Naive thymus-derived CD8-positive, alpha-beta T cell (primary cell): ENCODE measurements at places on chromosomes 7 and 10.

GRCh38 chr10:33189808-33190207 is 144.7 kb downstream of the NRP1 start:
- no peak for DNase-seq

DNA sequence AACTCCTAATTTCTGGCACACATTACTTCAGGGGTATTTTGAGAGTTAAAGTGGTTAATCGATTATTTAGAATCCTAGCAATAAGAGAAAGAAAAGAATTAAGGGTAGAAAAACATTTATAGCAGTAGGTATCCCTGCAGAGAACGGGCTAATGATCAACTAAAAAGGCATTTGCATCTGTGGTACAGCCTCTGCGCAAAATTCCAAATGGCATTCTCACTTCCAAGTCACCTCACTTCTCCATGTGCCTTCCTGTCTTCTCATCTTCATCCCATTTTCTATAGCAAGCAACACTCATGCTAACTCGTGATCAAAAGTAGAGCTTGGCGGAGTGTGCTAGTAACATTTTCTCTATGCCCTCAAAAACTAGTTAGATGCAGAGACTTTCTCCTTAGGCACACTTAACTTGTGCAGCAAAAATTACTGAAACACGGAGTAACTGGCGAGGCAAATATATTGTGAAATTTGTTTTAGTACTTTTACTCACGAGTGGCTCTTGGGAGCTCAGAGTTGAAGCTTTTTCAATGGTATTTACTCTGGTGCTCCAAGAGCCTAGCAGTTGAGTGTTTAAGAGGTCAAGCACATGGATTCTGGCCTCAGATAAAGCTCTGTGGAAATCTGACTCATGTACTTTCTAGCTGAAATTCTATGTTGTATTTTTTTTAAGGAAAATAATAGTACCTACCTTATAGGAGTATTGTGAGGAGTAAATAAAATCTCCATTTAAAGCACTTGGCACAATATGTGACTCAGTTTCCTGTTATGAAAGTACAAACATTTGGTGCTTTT is 65.1 kb downstream of the MET start:
- no peak for DNase-seq

DNA sequence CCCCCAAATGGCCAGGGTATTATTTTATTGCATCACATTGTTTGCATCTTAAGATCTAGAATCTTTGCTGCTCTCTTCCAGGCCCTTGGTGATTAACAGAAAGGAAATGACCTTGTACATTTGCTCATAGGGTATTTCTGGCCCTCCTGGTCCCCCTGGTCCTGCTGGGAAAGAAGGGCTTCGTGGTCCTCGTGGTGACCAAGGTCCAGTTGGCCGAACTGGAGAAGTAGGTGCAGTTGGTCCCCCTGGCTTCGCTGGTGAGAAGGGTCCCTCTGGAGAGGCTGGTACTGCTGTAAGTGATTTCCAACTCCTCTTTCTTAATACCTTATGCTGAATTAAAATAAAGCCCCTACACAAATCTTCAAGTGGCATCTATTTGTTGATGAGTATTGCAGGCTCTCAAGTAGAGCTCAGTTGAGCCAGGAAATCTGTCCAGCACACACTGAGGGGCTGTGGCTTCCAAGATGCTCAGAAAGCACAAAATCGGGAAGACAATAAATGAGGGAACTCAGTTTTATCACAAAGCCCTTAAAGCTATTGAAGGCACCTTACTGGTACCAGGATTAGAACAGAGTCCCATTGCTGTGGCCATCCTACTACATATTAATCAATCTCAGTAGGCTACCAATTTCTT is 28.2 kb downstream of the COL1A2 start:
- DNase-seq = no peak

- DNase-seq = no peak
Measured at GRCh38 chr7:123231021-123232000, 31.5 kb upstream of the SLC13A1 start.

- no peak for DNase-seq
Measured at GRCh38 chr7:129009437-129009836, 45.5 kb downstream of the TNPO3 start.

DNA sequence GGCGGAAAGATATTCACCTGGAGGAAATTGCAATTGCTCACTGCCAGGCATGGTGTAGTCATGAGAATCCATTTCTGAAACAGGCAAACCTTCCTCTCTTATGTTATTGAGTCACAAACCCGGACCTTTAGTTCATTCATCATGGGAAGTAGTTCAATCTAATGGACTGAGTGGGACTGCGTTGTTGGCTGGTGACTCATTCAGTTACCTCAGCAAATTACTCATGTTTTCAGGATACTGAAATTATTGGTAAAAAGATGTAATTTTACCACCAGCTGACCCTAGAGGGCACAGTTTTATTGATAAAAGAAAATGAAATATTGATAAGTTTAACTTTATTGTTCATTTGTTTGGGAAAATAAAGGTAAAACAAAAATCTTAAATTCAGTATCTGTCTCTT is 1194.4 kb upstream of the SORCS1 start:
- no peak for DNase-seq

GRCh38 chr7:22814261-22815208 is 8.1 kb downstream of the TOMM7 start:
- DNase-seq = no peak

DNA sequence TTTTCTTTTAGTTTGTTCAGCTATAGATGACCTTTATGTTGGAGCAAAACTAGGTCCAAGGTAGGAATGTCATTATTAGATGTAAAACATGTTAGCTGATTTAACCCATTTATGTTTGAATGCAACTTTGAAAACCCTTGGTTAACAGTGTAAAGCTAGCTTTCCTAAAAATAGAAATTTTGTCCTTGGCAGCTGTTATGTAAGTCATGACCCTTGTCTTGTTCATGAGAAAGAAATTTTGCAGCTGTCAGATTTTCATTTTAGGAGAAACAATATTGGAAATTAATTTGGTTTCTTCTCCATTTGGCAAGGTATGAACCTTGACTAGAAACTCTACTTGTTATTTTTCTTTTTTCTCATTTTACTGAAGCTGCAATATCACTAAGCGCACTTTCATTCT is 23.9 kb upstream of the CCAR1 start:
- DNase-seq = no peak

GRCh38 chr10:43922335-43923280 is 273.9 kb upstream of the ZNF32 start:
- DNase-seq = no peak

- DNase-seq = peak; percentile 71
Measured at GRCh38 chr7:99365318-99366141, 9.0 kb upstream of the ARPC1B start.
